ENCODE measurements at places on chromosomes 5 and 9. TPM values are rescaled to one million over a fixed set of nuclear protein-coding genes. Genes with fewer than 3 reads are reported as not detected.

DNA sequence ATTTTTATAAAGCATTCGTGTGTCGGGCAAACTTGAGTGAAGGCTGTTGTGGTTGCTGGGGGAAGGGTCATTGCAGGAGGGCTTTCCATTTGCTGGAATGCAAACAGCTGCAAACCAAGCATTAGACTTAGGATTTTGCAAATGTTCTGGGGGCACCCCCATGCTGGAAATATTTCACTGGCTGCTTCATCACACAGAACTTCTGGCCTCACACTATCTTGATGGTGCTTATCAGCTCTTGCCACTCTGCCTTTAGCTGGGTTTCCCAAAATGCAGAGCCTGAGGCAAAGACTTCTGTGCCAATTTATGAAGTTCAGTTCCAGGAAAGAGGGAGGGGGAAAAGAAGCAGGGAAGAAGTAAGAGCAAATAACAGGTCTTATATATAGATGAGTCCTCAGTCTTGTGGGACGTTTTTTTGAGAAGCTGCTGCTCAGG is 8.6 kb upstream of the COL15A1 start:
- DNase-seq: no peak

DNA sequence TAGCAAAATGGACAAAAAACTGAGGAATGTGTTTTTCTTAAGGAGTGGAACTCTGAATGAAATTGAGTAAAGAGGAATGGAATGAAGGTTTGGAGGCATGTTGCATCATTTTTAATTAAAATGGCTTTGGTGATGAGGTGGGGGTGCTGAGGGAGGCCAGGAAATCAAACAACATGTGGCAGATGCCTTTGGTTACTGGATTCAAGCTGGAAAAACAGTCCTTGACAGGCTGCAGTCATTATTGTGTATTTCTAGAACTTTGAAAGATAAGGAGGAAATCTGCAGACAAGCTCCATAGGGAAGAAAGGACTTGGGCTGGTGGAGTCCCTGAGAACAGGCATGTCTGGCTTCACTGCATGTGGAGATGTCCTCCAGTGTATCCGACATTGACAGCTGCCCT is 203.5 kb upstream of the HAPLN1 start:
- DNase-seq: no peak

- peak; percentile 71 for DNase-seq
Measured at GRCh38 chr5:173736374-173736773, 119.9 kb upstream of the BOD1 start.

- DNase-seq: no peak
Measured at GRCh38 chr9:119164716-119165115, 204.5 kb downstream of the BRINP1 start.

DNA sequence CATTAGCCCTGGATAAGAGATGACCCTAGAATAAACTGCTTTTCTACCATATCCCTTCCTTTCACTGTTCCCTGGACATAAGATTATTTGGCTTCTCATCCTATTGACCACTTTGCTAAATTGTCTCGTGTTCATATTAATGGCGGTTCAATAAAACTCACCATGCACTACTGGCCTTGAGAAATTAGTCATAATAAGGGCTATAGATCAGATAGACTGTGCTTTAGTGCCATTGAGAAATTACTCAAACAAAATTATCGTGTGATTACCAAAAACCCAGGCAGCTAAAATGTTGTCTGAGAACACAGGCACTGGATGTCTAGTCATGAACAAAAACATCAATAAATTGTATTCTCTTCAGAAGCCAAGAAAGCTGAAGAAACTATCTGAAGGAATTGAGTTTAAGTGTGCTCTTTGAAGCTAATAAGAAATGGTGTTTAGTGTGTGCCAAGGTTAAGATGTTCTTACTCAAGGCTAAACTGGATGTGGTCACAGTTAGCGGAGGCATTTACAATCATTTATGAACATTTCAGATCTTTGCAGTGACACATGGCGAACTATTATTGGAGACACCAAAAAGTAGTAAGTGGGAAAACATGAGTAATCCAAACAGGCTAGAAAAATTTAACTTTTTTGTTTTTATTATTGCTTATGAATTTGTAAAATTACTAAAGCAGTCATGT is 460.4 kb upstream of the RORB start:
- DNase-seq: no peak

DNA sequence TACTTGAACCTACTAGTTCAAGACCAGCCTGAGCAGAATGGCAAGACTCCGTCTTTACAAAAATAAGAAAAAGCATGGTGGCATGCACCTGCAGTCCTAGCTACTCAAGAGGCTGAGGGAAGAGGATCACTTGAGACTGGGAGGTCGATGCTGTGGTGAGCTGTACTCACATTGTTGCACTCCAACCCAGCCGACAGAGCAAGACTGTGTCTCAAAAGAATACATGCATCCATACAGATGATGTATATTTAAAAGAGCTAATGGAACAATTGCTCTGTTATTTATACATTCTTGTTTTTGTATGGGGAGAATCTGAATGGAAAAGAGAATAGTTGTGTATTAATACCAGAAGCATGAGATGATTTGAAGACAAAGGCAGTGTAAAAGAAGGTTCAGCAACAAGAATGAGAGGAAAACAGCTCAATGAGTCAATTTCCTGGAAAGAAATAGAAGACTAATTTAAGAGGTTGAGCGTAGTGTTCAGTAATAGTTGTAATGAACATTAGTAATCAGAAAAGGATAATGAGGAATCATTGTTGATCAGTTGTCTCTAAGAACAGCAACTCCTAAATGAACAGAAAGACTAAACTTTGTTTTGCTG is 1.9 kb upstream of the LRRC70 start:
- no peak for DNase-seq

- no peak for DNase-seq
Measured at GRCh38 chr9:131657456-131657855, 82.4 kb downstream of the RAPGEF1 start.

GRCh38 chr9:16484744-16485143 is 385.7 kb downstream of the BNC2 start:
- no peak for DNase-seq

DNA sequence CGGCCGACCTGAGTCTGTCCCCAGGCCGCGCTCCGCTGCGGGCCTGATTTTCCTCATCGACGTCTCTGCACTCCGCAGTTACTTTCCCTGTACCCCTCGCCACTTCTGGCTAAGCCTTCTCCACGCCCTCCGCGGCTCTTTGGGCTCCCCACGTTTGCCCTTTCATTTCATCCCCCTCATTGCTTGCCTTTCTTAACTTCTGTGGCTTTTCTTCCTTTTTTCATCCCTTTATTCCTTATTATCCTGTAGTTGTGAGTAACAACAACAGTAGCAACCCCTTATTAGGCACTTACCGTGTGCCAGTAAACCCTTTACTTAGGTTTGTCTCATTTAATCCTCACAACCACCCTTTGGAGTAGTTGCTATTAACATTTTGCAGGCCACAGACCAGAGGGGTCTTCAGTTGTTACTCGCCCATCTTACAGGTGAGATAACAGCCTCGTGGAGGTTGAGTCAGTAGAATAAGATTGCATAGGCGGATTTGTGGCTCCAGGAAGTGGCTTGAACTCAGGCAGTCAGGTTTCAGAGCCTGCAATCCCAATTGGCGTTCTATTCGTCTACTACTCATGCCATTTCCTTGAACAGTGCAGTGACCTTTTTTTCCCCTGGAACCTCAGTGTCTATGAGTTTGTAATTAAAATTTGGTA is 724 bp downstream of the TCERG1 start:
- DNase-seq: peak; percentile 37

DNA sequence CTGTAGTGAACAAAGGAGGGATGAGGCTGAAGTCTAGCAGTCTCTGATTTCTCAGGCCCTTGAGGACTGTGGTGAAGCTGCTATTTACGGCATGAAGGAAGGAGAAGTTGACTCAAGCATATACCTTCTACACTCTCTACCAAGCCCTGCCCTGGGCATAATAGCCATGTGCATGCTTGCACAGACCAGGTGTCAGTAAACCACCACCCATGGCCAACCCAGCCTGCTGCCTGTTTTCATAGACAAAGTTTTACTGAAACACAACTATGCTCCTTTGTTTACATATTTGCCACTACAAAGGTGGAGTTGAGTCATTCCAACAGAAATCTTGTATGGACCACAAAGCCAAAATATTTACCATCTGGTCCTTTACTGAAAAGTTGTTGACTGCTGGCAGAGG is 126.9 kb downstream of the PAPPA start:
- no peak for DNase-seq

GRCh38 chr9:131111186-131111853 is 14.1 kb upstream of the NUP214 start:
- no peak for DNase-seq

DNA sequence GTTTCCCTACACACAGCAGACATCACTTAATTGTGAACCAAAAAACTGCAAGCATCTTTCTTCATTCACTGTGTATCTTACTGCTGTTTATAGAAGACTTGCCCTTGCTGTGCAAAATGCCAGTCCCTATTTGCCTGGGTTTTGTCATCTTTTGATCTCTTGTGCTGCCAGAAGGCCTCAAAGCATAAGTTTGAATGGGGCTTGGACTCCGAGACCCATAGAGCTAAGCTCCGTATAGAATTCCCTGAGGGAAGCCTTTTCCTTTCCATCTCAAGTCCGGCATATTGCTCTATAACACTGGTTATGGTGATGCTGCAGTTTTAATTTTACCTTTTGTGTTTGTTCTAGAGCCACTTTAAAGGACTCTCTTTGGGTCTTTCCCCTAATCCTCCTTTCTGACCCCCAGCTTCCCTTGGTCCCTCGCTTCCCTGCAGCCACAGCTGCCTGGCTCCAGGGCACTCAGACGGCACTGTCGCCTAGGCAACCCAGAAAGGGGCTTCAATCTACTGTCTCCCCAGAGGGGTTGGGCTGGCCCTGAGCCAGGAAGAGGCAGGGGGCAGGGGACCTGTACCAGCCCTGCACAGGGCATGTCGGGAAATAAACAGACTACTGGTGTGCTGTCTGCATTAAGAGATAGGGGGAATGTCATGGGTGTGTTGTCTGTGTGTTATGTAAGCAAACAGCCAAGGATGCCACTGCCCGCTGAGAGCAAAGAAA is 73.4 kb upstream of the MELK start:
- DNase-seq: peak; percentile 10

GRCh38 chr5:106876665-106877194 is 794.0 kb downstream of the EFNA5 start:
- DNase-seq: no peak

- DNase-seq: no peak
Measured at GRCh38 chr9:24413651-24414050, 132.0 kb downstream of the IZUMO3 start.

DNA sequence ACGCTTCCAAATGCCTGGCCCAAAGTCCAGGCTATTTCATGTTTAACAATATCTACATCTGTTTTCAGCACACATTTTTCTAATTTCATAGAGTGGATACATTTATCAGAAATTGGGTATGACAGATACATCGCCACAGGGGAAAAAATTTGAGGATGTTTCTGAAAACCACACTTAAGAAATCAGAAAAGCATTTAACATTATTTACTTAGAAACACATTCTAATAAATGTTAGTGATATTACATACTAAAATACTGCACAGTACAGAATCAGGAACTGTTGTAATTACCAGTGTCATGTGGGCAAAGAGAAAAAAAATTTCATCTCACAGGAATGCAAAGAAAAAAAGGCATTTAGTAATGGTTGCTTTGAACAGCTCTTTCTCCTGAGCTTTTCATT is 310.5 kb upstream of the KIF2A start:
- no peak for DNase-seq

DNA sequence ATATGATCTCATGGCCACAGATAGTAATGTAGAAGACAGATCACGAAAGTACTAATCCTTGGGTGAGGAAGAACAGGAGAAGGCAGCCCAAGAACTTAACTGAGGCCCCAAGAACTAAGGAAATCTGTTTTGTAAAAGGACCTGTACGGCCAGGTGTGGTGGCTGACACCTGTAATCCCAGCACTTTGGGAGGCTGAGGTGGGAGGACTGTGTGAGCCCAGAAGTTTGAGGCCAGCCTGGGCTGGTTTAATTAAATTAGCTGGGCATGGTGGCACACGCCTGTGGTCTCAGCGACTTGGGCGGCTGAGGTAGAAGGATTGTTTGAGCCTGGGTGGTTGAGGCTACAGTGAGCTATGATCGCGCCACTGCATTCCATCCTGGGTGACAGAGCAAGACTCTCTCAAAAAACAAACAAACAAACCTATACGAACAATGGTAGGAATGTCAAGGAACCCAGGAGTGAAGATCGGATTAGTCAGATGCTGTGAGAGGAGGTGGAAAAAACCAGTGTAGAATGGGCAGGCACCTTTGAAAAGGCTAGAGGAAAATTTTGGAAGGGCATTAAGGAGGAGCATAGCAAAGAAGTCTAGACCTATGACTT is 283.8 kb upstream of the DMRT1 start:
- no peak for DNase-seq

DNA sequence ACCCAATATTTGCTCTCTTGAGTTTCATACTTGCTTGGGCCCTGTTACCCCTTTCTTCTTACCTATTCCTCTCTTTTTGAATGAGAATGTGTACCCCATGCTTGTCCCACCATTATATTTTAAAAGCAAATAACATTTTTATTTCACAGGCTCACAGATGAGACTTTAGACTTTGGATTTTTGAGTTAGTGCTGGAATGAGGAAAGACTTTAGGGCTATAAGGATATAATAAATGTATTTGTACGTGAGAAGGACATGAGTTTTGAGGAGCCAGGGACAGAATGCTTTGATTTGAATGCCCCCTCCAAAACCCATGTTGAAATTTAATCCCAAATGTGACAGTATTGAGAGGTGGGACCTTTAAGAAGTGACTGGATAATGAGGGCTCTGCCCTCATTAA is 33.1 kb upstream of the TNPO1 start:
- no peak for DNase-seq

Gene C5orf58
- total RNA-seq: not detected

Gene PCDHGB7
- 6.9 TPM for total RNA-seq

Gene SLC46A2
- not detected for total RNA-seq

Gene BARX1
- 0.50 TPM for total RNA-seq

Gene SPINK6
- not detected for total RNA-seq

Gene PCDHGC5
- 0.92 TPM for total RNA-seq
